Fibroblast of villous mesenchyme (primary cell): ENCODE measurements at places on chromosomes 12 and 14. TPM values are rescaled to one million over a fixed set of nuclear protein-coding genes. Genes with fewer than 3 reads are reported as not detected.

The MUCL1 gene
- total RNA-seq: not detected in 2 replicates

The TMEM119 gene
- 83.3 and 186 TPM in 2 replicates for total RNA-seq

DNA sequence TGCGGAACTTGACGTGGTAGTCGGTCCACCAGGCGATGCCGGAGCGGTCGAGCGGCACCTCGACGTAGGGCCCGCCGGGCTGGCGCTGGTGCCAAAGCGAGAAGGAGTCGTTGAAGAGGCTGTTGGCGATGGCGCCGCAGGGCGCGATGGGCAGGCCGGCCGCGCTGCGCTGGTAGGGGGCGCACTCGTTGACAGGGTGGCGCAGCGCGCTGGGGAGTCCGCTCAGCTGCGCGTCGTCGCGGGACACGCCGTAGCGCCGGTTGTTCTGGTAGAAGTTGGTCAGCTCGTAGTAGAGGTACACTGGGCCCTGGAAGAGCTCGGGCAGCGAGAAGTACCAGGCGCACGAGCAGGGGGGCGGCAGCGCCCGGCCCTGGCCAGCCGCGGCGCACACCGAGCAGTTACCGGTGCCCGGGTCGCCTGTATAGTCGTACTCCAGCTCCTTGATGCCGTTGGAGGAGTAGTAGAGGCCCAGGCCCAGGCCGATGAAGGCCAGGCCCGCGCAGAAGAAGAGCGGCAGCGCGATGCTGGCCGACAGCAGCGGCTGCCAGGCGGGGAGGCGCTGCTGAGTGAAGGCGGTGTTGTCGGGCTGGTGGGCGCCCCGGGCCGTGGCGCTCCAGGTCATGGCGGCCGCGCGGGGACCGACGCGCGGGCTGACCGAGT, 482 bp downstream of the TMEM30B start:
- DNase-seq: peak; percentile 10

DNA sequence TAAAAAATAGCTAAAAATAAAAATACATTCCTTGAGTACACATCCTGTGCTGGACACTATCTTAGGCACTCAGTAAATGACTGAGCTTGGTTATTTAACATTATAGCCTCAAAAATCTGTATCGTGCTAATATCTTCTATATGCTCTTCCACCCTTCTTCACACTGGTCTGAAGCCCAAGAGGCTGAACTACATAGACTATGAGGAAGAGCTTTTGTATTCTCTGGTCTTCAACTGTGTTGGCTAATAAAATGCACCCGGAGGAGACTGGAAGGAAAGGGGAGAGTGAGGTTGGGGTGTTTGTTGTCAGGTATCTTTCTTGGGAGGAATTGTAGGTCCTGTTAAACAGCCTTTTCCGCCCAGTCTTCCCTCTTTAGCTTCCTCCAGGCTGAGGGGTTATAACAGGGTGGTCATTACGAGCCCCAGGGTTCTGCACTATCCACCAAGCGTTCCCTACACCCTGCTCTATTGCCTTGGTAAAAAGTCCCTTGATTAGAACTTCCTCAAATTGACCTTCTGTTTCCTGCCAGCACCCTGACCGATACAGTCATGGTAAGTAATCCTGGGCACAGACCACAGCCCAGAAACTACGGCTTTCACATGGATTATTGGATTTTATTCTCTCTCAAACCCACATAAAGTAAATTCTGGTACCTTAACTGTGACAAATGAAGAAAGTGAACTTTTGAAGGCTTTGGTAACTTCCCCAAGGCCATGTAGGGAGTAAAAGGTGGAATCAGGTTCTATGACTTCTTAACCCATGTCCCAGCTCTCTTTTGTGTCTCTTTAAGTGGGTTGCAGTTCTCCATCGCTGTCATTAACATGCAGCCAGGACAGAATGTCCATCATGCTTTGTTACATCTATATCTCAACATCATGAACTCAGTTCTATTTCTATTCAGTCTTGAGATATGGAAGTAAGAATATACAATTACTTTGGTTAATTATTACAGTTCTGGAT, 71.3 kb downstream of the PTHLH start:
- DNase-seq: no peak

GRCh38 chr12:85920324-85920947, 46.3 kb downstream of the NTS start:
- DNase-seq: peak; percentile 32

- DNase-seq: no peak
Measured at GRCh38 chr12:132308853-132309595, 20.4 kb downstream of the GALNT9 start.
